Heart right ventricle (tissue), 16 donors: ENCODE measurements at places on chromosomes 3 and 15. TPM values are rescaled to one million over a fixed set of nuclear protein-coding genes. Genes with fewer than 3 reads are reported as not detected.

Gene KCNMB2
- total RNA-seq = 5.2 TPM

Gene ITGB5
- 113 TPM for total RNA-seq

Gene PFKFB4
- 2.0 TPM for total RNA-seq

GRCh38 chr3:141373232-141373631, 4.9 kb downstream of the ZBTB38 start:
- no peak for DNase-seq
- H3K36me3 ChIP-seq = no peaks in the 10 kb centered on the region
- no peaks in the 10 kb centered on the region for H3K27me3 ChIP-seq
- H3K4me3 ChIP-seq = no peak overlapping the region

- DNase-seq = peak; percentile 19
- no peak overlapping the region for H3K4me3 ChIP-seq
- H3K27me3 ChIP-seq = no peaks in the 10 kb centered on the region
- no peaks in the 10 kb centered on the region for H3K36me3 ChIP-seq
- H3K27ac ChIP-seq = no peak overlapping the region
- peaks cover 26% of the 10 kb centered on the region for H3K4me1 ChIP-seq
These were observed 1.5 kb downstream of the CYP1A1 start for GRCh38 chr15:74723754-74724334.
